GOT3 (cell line): ENCODE measurements at places on chromosomes 3 and 15.

DNA sequence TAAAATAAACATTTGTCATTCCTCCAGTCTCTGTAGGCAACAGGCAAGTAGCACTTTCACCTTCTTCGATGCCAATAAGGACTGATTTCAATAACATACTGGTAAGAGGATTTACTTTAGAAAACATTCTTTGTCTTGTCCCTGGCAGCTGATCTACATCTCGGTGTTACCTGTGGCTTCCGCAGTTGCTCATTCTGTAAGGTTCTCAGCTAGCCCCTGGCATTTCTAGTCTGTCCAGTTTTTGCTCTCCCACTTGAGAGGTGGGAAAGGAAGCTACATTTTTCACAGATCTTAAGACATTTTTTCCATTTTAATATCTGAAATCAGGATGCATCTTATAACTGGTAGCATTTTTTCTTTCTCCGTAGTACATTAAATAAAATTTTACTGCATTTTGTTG, 19.7 kb upstream of the MAP6D1 start:
- DNase-seq, result no peak

DNA sequence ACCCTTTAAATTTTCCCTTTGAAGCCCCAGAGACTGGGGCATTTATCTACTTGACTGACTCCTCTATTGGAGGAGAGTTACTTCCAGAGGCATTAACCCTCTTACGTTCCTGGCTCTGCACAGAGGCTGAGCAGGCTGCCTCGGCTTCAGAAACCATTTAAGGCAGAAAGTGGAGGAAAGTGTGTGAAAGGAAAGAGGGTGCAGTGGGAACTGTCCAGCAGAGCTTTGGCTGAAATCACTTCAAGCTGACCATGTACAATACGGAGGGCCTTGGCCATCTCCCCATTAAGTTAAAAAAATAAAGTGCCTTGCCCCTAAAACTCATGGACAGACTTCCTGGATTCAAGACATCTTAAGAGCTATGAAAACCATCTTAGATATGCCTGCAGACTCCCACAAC, 238.7 kb downstream of the SV2B start:
- no peak for DNase-seq

DNA sequence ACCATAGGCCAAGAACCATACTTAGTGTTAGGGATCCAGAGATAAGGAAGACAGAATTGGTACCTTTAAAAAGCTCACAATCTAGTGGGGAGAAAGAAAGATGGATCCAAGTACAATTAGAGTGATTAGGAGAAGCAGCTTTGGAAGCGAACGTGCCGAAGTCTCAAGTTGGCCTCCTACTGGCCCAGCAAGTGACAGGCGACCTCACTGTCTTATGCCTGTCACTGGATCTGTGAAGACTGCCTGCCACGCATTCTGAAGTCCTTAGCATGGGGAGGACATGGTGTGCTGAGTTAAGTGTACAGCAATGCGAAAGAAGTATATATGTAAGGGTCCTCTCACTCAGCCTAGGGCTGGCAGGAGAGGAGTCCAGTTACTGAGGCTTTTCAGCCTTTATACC, 141.0 kb downstream of the GABRB3 start:
- no peak for DNase-seq

- DNase-seq, result no peak
Measured at GRCh38 chr3:151191095-151191494, 11.9 kb downstream of the GPR171 start.

GRCh38 chr15:88243895-88244787, 12.4 kb downstream of the NTRK3 start:
- DNase-seq, result no peak

DNA sequence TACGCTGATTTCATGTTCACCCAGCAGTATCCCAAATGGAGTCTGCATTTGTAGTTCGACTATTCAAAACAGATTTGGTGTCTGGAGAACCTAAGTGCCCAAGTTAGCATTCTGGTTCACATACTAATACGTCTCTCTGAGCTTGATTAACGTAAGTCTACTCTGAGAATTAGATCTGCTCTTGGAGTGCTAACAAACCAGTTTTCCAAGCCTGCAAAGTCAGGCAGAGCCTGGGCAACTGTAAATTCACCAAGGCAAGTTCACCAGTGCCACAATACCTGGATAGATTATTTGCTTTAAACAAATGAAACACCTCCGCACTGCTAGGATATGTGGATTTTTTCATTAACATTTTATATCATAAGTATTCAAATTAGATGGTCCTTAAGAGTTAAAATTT, 912.6 kb downstream of the ROBO1 start:
- DNase-seq, result no peak

- DNase-seq, result no peak
Measured at GRCh38 chr15:52414936-52415335, 113.7 kb downstream of the MYO5A start.

DNA sequence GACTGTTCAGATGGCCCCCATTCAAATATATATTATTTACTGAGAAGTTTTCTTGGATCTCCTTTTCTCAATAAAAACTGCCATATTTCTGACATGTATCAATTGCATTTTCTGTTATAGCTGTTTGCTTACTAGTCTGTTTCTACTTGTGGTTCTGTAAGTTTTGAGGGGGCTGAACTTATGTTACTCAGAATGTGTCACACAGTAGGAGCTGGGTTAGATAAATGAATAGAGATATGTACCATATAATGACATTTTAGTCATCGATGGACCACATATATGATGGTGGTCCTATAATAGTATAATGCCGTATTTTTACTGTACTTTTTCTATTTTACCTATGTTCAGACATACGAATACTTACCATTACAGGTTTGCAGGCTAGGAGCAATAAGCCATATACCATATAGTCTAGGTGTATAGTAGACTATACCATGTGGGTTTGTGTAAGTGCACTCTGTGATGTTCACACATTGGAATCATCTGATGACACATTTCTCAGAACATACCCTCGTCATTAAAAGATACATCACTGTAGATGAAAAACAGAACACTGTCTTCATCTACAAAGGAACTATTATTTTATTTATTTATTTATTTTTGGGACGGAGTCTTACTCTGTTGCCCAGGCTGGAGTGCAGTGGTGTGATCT, 22.3 kb downstream of the PPP4R2 start:
- no peak for DNase-seq
